Endodermal cell (in vitro differentiated cells): ENCODE measurements at places on chromosomes 1 and 21.
A peak's percentile ranks its signal among the peaks of the same experiment; 100 is the strongest.

DNA sequence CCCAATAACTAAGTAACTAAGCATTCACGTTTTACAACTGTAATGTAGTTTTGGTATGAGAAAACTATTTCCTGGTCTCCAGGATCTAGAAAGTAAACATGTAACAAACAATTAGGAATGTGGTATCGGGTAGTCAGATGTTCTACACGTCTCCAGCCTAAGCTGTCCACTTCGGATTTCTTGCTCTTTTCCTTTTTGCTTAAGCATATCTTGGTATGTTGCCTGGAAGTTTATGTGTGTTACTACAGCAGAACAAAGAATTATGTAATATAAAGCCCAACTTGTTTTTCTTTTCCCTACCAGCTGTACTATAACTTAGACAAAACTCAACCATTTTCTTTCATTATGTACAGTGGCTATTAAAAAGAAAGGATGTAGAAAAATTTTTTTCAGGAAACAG lies 20.4 kb upstream of the WARS2 start:
- no peak overlapping the region for H3K4me3 ChIP-seq
- H3K27ac ChIP-seq, result no peak overlapping the region
- no peaks in the 10 kb centered on the region for H3K4me1 ChIP-seq
- H3K27me3 ChIP-seq, result no peaks in the 10 kb centered on the region
- H3K36me3 ChIP-seq, result peaks cover 17% of the 10 kb centered on the region

- H3K36me3 ChIP-seq, result no peaks in the 10 kb centered on the region
- no peak overlapping the region for H3K27ac ChIP-seq
- peaks cover 25% of the 10 kb centered on the region for H3K4me1 ChIP-seq
- no peaks in the 10 kb centered on the region for H3K27me3 ChIP-seq
These were observed 13.4 kb downstream of the SLAMF1 start for GRCh38 chr1:160633330-160633903.

- H3K4me3 ChIP-seq, result no peak overlapping the region
- no peaks in the 10 kb centered on the region for H3K4me1 ChIP-seq
- no peaks in the 10 kb centered on the region for H3K27me3 ChIP-seq
- no peak overlapping the region for H3K27ac ChIP-seq
- DNase-seq, result peak; percentile 41
These were observed 16.1 kb downstream of the IL6R start for GRCh38 chr1:154420961-154421924.

- DNase-seq, result peak; percentile 55
- no peaks in the 10 kb centered on the region for H3K27me3 ChIP-seq
- H3K36me3 ChIP-seq, result no peaks in the 10 kb centered on the region
- no peak overlapping the region for H3K27ac ChIP-seq
- peaks cover 8% of the 10 kb centered on the region for H3K4me1 ChIP-seq
These were observed 66.5 kb downstream of the FCRL5 start for GRCh38 chr1:157485793-157486192.
